Activated CD4-positive, alpha-beta T cell treated with anti-CD3 and anti-CD28 coated beads for 4 hours (primary cell): ENCODE measurements at places on chromosomes 2 and 18.

DNA sequence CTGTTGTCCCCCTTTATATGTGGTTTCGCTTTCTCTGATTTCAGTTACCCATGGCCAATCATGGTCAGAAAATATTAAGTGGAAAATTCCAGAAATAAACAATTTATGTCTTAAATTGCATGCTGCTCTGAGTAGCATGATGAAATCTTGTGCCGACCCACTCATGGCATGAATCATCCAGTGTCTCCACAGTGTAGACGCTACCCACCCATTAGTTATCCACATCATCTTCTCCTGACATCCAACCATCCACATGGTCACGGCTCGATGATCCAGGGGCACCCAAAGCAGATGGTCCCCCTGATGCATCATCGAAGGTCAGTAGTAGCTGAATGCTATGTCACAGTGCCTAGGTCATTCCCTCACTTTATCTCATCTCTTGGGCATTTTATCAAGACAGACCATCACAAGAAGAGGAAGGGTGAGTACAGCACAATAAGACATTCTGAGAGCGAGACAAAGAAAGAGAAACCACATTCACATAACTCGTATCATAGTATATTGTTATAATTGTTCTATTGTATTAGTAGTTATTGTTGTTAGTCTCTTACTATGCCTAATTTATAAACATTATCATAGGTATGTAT is 44.1 kb upstream of the ACKR3 start:
- DNase-seq = no peak

GRCh38 chr2:239401881-239402233 is 1.0 kb upstream of the HDAC4 start:
- DNase-seq = no peak

- DNase-seq = no peak
Measured at GRCh38 chr18:56799756-56800155, 148.6 kb downstream of the WDR7 start.

- no peak for DNase-seq
Measured at GRCh38 chr2:218329826-218330593, 26.6 kb upstream of the CATIP start.

GRCh38 chr18:25289001-25289631 is 62.9 kb downstream of the ZNF521 start:
- DNase-seq = no peak

- DNase-seq = no peak
Measured at GRCh38 chr2:165629776-165630175, 160.3 kb downstream of the CSRNP3 start.

GRCh38 chr2:156124458-156124857 is 208.1 kb downstream of the NR4A2 start:
- DNase-seq = no peak

DNA sequence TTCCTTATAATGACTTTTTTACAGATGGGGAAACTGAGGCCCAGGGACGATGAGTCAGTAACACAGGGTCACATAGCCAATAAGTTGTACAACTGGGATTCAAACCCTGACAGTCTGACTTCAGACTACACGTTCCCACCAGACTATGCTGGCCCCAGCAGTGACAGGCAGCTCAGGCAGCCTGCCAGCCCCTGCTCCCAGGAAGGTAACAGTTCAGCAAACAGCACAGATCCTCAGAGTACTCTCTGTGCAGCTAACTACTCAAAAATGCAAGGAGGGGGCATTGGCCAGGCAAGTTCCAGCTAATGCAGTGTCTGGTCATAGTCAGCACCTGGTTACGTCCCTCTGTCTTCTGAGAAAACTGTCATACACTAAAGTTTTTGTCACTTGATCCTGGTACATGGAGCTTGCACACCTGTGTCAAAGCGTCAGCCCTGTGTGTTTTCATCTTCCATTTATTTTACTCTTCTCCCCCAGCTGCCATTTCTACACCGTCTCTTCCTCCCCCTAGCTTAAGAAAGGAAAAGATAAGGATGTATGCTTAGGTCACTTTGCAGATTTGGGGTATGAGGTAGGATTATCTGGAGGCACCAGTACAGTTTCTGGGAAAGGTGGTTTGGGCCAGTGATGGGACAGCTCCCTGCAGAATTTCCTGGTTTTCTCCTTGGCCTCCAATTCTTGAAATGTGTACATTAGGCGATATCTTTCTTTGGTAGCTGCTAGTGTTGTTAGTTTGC is 4.5 kb downstream of the SMARCAL1 start:
- DNase-seq = no peak

DNA sequence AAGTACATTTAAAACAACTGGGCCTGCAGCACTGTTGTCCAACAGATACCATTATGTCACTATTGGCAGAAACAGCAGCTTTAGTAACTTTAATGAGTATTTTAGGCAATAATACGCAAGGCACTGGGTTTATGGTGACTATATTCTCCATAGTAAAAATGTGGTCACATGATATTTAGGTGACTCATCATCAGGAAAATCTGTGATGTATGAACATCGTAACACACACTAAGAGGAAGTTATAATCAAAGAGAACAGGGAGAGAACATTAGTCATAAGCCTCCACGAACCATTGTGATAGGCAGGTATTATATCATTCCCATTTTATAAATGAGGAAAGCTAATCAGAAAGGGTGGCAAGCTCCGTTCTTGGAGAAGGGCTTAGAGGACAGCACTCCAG is 36.9 kb downstream of the RAPH1 start:
- DNase-seq = no peak

DNA sequence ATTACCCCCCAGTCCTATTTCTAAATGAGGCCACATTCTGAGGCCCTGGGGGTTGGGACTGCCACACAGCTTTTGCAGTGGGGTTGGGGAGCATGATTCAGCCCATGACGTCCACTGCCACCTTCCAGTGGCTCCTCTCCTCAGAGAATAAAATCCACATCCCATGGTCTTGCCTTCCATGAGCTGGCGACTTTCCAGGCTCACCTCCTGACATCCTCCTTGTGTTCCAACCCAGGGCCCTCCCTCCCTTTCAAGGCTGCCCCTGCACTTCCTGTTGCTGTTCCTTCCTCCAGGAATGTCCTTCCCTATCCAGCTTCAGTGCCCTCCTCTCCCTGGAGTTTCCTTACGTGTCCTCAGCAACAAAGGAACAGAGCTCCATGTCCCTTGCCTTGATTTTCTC is 187.3 kb upstream of the ID2 start:
- no peak for DNase-seq

DNA sequence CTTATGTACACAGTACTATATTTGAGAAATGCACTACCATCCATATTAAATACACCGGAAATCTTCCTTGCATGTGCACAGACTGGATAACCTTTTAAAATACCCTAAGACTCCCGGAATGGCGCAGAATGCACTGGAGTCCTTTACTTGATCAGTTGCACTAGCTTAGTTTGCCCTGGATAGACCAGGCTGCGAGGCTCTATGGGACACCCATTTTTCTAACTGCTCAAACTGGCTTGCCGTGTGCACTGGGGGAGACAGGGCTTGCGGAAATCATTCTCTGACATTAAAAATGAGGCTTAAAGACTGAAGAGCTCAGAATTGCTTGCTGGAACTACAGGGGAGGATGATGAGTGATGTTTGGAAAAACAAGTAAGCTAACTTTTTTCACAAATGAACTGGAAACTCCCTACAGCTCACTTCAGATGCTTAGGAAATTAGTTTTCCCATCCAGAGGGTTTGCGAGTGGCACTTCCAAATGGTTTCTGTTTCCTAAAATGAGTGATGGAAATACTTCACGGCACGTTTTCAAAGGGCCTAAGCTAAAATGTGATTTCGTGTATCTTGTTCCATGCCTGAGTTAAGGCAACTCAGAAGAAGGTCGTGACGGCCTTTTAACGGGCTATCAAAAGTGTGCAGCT is 2.7 kb downstream of the NCK2 start:
- DNase-seq = no peak

DNA sequence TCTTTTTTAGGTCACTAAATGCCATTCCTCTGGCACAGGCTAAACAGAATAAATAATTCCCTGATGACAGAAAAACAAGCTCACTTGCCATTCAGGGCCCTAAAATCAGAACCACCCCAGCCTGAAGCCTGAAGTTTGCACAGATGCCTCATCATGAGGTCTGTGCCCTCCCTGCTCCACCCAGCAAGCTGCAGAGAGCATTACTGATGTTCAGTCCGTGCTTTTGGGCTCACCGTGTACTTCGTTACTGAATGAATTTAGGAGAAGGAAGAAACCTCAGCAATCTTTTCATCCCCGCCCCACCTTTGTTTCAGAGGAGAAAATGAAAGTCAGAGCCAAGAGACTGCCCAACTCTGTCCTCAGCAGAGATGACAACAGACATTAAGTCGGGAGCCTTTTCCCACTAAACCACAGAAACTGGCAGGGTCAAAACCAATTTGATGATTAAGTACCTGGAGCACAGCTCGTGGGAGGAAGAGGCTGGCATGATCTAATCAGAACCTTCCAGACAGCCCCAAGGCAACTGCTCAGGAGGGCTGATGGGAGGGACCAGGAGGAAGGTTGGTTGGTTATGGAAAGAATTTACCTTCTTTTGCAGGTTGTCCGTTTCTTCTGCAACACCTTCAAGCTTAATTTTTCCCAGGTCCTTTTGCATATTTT is 122.7 kb downstream of the LAMA1 start:
- DNase-seq = no peak

DNA sequence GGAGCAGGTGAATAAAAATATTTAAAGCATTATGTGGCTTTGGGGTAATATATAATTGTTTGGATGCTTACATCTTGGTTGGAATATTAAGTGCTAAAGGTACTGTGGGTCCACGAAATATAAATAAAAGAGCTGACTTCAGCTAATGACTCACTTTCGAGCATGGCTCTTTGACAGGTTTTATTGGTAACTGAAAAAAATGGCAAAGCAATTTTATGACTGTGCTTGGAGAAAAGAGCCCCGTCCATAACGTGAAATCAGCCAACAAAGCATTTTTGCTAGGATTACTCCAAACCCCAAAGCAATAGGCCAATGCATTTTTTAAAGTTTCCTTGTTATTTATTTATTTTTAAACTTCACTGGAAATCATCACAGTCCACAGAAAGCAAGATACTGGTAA is 397.2 kb upstream of the CDH19 start:
- DNase-seq = no peak

GRCh38 chr2:23246992-23247683 is 137.8 kb upstream of the KLHL29 start:
- no peak for DNase-seq

- no peak for DNase-seq
Measured at GRCh38 chr18:73848656-73849055, 299.0 kb downstream of the FBXO15 start.

GRCh38 chr2:201363857-201364560 is 6.9 kb upstream of the FLACC1 start:
- peak; percentile 17 for DNase-seq

DNA sequence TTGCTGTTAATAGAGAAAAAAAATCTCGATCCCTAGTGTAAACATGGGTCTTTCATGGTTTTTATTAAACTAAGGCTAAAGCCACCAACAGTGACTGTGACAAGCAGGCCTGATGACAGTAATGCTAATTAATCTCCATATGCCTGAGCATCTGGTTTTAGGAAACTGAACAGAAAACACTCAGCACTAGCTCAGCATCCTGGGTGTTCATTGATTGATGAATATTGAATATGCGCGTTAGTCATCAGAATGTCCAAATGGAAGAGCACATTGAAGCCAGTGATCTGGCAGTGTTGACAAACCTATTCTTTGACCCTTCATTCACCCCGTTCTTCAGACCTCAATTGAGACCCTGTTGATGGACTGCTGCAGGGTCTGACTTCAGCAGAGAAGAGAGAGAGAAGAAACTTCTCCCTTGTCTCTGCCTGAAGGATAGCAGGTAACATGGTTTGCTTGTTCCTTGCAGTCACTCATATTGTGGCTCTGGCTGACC is 283.8 kb downstream of the RDH14 start:
- no peak for DNase-seq

DNA sequence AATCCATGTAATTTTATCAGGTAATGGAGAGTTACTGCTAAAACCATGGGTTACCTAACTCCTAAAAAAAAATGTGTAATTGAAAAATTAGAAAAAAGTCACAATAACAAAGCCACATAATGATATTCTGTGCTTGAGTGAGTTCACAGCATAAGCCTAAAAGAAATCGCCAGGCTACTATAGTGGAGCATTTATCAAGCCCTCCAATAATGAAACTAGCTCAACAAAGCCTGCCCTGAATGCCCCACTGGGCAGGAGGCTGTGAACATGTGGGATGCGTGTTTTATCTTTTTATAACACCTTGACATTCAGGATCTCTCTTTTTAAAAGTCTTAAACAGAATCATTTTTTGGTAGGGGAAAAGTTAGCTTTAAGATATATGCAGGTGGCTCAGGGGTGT is 86.3 kb downstream of the KCTD18 start:
- no peak for DNase-seq

DNA sequence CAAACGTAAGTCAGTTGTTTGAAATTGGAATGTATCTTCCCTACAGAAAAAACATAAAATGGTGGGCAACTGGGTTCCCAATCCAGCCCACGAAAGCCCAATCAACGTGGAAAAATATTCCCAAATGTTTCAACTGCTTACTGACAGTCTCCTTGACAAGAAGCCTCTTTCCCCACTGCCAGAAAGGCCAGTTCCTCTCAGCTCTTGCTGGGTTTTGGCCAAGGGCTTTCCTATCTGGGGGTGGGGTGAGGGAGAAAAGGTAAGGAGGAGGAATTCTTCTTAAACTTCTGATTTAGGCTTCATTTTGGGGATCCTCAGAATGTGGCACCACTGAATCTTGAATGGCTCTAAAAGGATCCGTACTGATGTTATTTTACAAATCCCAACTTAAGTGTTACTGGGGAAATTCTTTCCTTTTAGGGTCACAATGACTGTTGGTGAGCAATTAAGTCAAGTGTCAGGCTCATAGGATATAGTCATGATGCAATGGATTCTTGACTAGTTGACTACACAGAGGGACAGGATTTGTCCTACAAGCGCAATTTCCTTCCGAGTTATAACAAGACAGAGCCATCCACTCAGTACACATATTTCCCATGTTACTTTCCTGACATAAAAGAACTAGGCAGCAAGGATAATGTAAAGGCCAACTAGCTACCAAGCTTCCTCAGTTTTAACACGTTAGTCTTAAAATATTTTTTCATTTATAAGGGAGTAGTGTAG is 73.6 kb downstream of the SPRED2 start:
- no peak for DNase-seq

DNA sequence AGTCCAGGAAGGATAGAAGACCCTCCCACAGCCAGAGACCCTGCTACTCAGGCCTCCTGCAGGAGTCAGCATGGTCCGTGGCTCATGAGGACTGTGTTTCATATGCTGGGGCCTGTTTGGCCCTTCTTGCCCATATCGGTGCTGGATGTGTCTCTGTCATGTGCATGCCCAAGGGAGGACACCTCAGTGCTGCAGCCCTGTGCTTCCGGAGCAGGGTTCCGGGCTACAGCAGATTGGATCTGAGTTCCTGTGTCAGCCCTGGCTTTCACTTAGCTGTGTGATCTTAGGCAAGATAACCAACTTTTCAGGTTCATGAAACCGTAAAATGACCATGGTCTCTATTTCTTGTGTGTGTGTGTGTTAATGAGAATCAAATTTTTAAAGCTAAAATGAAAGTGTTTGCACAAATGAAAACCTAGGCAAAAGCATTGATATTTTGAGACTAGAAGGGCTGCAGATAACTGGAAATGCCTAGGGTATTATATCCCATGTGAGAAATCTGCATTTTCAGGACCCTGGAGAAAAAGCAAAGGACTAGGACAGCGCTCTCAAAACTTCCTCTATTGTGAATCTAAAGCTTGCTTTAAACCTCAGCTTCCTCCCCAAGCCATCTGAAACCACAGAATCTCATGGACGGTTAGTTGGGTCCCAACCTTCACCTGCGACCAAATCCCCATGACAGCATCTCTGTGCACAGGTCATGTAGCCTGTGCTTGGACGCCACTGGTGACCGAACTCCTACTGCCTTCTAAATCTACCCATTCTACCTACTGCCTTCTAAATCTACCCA is 58.8 kb upstream of the CAPN13 start:
- no peak for DNase-seq
